Right atrium auricular region (tissue), 2 donors: ENCODE measurements at places on chromosomes 11 and 22. TPM values are rescaled to one million over a fixed set of nuclear protein-coding genes. Genes with fewer than 3 reads are reported as not detected.

DNA sequence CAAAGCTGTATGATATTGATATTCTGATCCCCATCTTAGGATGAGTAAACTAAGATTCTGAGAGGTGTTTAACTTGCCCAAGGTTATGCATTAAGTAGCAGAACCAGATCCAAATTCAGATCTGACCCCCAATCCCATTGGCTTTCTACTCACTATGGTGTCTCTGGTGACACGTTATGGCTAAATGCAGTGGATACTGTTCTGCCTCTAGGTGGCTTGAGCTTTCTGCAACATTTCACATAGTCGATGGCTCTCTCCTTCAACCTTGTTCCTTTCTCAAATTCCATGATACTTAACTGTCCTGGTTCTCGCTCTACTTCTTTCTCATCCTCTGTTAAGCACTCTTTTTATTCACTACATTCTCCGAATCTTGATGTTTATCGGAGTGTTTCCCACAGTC lies 9.4 kb downstream of the C11orf97 start:
- no peak overlapping the region for H3K27ac ChIP-seq
- no peaks in the 10 kb centered on the region for H3K36me3 ChIP-seq
- no peak for DNase-seq
- H3K4me1 ChIP-seq: no peaks in the 10 kb centered on the region

DNA sequence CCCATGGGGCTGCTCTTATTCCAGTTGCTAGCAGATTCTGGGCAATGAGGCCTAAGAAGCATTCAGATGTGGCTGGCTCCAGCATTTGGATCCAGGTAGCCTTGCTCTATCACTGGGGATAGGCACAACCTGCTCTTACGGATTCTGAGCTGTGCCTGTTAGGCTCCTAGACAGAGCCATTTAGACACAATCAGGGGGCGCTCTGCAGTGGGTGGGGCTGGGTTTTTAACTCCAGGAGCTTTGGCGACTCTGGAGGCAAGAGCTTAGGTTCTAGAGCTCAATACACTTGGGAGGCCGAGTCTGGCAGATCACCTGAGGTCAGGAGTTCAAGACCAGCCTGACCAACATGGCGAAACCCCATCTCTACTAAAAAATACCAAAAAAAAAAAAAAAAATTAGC lies 32.0 kb downstream of the KCNC1 start:
- peaks cover 6% of the 10 kb centered on the region for H3K4me1 ChIP-seq
- DNase-seq: no peak
- no peaks in the 10 kb centered on the region for H3K36me3 ChIP-seq
- no peak overlapping the region for H3K27ac ChIP-seq
- H3K4me3 ChIP-seq: no peak overlapping the region
- no peaks in the 10 kb centered on the region for H3K27me3 ChIP-seq

DNA sequence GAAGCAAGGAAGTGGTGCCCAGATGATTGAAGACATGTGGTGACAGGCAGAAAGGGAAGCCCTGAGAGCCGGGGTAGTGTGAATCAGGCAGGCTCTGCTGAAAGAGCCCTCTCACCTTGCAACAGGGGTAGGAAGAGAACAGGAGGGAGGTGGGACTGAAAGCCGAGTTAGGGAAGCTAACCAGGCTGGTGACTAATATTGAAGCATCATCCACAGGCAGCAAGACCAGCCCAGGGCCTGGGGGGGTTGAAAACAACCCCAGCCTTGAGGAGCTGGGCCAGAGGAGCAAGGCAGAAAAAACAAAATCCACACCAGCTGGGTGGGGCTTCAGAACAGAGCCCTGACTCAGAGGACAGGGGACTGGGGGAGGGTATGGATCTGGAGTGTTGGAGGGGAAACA lies 35.0 kb upstream of the CRTAM start:
- H3K27ac ChIP-seq: no peak overlapping the region
- no peaks in the 10 kb centered on the region for H3K4me1 ChIP-seq
- no peak overlapping the region for H3K4me3 ChIP-seq

DNA sequence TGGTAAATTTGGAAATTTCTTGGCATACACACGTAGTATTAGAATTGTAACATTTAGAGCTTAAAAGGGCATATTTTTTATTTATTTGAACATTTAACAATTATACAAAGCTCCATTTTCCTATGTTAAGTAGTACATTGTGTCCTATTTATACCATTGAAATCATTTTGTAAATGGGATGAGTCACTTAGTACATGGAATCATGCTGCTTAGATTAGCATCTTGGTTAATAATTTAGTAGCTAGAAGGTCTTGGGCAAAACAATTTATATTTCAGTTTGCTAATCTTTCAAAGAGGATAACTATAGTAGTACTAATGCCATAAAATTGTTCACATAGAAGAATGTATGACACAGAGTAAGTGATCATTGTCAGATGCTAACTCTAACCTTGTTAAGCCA lies 450.1 kb upstream of the LUZP2 start:
- no peaks in the 10 kb centered on the region for H3K4me1 ChIP-seq
- H3K27ac ChIP-seq: no peak overlapping the region
- H3K27me3 ChIP-seq: no peaks in the 10 kb centered on the region
- no peak overlapping the region for H3K4me3 ChIP-seq
- no peak for DNase-seq

DNA sequence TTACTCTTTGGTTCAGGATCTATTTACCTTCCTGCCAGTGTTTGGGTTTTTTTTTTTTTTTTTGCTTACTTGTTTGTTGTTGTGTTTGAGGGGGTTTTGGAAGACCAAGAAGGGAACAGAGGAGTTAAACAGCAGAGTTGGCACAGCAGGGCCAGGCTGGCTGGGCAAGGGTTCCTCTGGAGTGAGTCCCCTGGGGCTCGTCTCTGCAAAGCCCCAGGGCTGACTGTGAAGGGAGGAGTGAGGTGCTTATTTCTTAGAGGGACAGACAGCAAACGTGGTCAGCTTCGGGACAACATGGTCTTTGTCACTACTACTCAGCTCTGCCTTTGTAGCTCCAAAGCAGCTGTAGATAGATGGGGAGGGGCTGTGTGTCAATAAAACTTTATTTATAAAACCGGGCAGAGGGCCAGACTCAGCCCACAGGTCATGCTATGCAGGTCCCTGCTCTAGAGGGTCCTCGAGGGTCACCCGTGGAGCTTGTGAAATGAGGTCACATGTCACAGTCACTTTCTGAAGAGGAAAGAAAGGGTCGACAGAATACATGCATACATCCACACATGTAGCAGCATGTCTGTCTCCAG lies 1404.7 kb downstream of the BRD1 start:
- no peak overlapping the region for H3K27ac ChIP-seq
- no peaks in the 10 kb centered on the region for H3K4me1 ChIP-seq
- H3K4me3 ChIP-seq: no peak overlapping the region
- no peaks in the 10 kb centered on the region for H3K27me3 ChIP-seq
- no peaks in the 10 kb centered on the region for H3K36me3 ChIP-seq

GRCh38 chr11:64316672-64317324 lies 561 bp downstream of the TRMT112 start:
- DNase-seq: no peak
- H3K4me1 ChIP-seq: peaks cover 49% of the 10 kb centered on the region
- H3K27me3 ChIP-seq: no peaks in the 10 kb centered on the region
- peak overlapping the region; percentile 99 for H3K27ac ChIP-seq
- peak overlapping the region; percentile 94 for H3K4me3 ChIP-seq

DNA sequence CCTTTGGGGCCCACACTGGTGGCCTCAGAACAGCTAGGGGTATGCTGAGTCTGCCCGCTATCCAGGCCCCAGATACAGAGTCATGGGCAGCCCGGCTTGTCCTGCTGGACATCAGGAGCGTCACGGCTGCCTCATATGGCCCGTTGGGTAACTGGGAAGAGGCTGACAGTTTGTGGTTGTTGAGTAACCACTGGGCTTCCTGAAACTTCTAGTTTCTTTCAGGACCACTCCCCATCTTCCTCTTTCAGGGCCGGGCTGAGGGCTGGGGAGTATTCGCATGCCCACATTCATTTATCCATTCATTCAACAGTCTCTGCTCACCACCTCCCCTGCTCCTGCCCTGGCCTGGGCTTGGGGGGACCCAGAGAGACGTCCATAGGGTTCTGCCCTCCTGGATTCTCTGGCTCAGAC lies 13.4 kb upstream of the P2RY2 start:
- no peak overlapping the region for H3K4me3 ChIP-seq
- H3K36me3 ChIP-seq: no peaks in the 10 kb centered on the region
- no peak overlapping the region for H3K27ac ChIP-seq
- no peaks in the 10 kb centered on the region for H3K27me3 ChIP-seq
- H3K4me1 ChIP-seq: no peaks in the 10 kb centered on the region

GRCh38 chr11:123702139-123702538 lies 39.3 kb downstream of the ZNF202 start:
- no peaks in the 10 kb centered on the region for H3K4me1 ChIP-seq
- no peak overlapping the region for H3K4me3 ChIP-seq
- DNase-seq: no peak

DNA sequence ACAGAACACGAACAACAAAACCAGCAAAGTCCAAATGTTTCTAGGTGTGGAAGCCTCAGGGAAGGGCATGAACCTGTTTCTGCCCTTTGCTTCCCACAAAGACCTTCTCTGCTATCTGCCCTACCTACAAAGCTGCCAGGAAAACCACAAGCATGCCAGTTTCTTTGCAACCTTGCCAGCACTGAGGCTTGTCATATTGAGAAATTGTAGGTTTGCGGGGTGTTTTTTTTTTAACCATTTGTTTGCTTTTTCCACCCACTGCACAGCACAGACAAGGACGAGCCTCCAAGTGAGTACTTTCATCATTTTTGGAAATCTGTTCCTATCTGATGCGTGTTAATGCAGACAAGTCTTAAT lies 12.8 kb downstream of the PARVG start:
- H3K36me3 ChIP-seq: no peaks in the 10 kb centered on the region
- no peaks in the 10 kb centered on the region for H3K27me3 ChIP-seq
- H3K4me1 ChIP-seq: no peaks in the 10 kb centered on the region
- no peak overlapping the region for H3K27ac ChIP-seq
- H3K4me3 ChIP-seq: no peak overlapping the region

DNA sequence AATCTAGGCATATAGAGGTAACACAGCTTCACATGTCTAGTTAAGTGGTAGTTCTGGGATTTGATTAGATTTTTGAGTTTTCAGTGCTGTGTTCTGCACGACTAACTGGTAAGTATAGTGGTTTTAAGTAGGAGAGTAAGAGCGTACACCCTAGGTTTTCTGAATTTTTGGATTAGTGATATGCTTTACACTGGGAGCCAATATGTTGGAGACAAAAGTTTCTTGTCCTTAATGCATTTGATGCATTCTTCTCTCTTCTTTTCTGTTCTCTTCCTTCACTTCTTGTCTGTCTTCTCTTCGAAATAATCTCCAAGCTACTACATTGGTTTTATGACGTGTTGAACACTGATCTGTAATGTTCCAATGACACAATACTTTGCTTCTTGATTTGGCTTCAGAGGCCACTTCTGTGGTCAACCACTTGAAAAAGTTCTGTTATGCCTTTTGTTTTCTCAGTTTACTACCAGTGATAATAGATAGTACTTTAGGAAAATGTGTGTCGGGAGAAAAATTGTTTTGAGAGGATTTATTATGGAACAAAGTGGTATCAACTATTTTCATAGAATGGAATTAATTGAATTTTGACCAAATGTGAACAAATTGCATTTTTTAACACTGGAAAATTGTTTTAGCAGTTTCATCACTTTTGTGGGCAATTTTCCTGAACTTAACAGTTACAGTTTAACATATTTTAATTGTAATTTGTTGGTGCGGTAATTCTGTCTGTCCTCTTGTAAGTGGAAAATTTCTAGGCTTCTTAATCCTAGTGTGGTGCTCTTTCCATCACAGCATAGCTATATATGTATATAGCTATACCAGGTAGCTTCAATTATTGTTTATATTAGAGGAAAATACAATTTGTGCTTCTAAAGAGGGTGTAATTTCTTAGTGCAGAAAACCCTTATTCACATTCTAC lies 2.6 kb downstream of the PDE3B start:
- no peaks in the 10 kb centered on the region for H3K4me1 ChIP-seq
- DNase-seq: no peak
- no peaks in the 10 kb centered on the region for H3K36me3 ChIP-seq
- H3K27me3 ChIP-seq: no peaks in the 10 kb centered on the region
- no peak overlapping the region for H3K27ac ChIP-seq
- H3K4me3 ChIP-seq: peak overlapping the region; percentile 96

DNA sequence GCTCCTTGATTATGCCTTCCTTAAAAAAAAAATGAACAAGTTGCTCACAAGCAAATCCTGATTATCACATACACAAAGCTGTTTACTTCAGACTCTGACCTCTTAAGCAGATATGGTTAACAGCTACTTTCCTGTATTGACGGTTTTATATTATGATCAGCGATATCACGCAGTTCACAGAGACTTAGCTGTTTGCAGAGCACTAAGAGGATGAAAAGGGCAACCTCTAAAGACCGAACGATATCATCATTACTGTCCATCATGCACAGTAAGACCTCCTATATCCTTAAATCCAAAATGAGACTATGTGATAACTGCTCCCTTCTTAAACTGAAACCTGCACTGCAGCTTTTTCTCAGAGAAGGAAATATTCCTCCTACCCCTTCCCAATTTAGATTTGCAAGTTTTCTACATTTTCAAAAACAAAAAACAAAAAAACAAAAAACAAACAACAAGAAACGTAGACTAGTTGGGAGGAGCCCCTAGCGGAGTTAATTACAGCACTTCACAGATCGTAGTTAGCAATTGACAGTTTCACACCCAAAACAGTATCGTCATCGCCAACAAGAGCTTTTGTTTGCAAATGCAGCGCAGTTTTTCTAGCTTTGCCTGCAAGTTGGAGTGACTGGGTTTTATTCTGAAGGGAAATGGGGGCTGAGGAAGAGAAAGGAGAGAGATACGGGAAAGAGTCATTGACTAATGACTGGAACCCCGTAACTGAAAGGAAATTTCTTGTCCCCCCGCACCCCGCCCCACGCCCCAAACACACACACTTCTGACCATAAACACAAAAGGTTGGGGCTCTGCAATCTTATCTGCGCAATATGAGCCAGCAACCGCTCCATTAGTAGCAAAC lies 1.2 kb downstream of the DDX6 start:
- no peaks in the 10 kb centered on the region for H3K4me1 ChIP-seq
- H3K4me3 ChIP-seq: peak overlapping the region; percentile 63
- no peaks in the 10 kb centered on the region for H3K27me3 ChIP-seq
- peaks cover 5% of the 10 kb centered on the region for H3K36me3 ChIP-seq
- H3K27ac ChIP-seq: peak overlapping the region; percentile 98

- H3K4me1 ChIP-seq: no peaks in the 10 kb centered on the region
- no peak overlapping the region for H3K4me3 ChIP-seq
- H3K27me3 ChIP-seq: no peaks in the 10 kb centered on the region
- H3K36me3 ChIP-seq: no peaks in the 10 kb centered on the region
- no peak overlapping the region for H3K27ac ChIP-seq
- DNase-seq: no peak
These were observed 252.3 kb upstream of the SESN3 start for GRCh38 chr11:95483339-95483738.

DNA sequence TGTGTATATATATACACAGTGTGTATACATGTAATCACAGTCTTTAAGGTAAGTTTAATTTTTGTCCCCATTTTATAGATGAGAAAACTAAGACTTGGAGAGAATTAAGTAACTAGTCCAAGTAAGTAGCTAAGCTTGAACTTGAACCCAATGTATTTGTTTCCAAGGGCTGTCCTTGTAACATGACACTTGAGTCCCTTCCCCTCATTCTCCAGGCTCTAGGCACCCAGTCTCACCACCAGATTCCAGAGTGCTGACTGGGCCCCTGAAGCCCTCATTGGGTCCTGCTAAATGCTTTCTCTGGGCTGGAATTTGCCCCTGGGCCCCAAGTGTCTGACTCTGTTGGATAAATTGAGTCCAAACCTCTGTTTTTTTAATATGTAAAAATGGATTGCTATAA lies 45.5 kb downstream of the ADM start:
- H3K27ac ChIP-seq: peak overlapping the region; percentile 84
- no peak for DNase-seq

Gene PGA4
- 0.56 TPM for total RNA-seq

Gene C11orf87
- total RNA-seq: not detected

Gene TMEM121B
- total RNA-seq: 1.1 TPM

Gene OR8D4
- not detected for total RNA-seq

Gene MPEG1
- 5.2 TPM for total RNA-seq

Gene ANKK1
- not detected for total RNA-seq
